Jurkat, Clone E6-1 (cell line): ENCODE measurements at places on chromosomes 3 and 15.
A peak's percentile ranks its signal among the peaks of the same experiment; 100 is the strongest.

GRCh38 chr15:85583923-85584390 lies 203.6 kb downstream of the AKAP13 start:
- no peak for DNase-seq

DNA sequence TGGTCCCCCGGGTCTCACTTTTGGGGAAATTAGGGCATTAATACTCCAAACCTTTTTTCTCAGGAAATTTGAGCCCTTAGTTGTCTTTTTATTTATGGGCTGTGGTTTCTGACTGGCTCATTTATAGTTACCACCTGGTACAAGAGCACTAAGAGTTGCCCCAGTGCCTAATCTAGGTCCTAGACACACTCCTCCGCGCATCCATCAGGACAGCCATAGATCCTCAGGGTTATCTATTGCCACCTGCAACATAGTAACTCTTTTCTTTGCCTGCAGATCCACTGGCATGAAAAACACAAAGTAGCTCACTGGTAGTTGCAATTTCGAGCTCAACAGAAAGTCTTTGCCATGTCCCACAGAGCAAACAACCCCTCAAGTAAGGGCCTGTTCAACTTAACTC lies 576.4 kb upstream of the ROBO2 start:
- DNase-seq = no peak

DNA sequence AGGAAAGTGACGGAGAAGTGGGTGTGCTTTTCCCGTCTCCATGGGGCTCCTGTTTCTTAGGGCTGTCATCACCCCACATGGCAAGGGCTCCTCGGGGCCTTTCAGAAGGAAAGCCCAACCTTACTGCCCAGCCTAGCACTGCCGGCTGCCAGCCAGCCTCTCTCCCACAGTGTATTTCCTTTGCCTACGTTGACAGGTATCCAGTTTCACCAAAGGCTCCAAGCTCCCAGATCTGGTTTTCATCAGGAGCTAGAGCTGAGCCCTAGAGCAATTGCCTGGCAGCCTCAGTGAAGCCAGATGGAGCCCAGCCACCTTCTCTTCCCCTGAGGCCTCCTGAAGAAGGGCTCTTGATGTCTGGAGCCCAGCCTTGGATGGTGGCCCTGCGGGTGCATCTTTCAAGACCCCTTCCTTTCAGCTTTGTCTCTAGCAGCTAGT lies 20.2 kb downstream of the CRABP1 start:
- no peak for DNase-seq

- DNase-seq = peak; percentile 57
Observed at GRCh38 chr3:151925419-151925818, 52.0 kb downstream of the SUCNR1 start.

DNA sequence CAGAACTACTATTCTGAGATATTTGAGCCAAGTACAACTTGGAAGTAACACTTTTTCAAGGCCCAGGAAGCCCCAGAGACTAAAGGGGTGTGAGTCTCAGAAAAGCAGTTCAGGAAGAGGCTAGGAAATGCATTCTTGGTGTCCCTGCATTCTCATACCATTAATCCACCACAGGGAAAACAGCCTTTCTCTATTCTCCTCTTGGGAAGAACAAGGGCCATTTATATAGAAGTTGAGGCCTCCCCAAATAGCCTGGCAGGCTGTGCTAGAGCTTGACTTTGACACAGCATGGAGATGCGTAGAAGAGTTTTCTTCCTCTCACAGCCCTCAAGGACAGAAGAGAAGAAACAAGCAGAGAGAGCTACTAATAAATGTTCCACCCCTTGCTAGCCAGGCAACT lies 5.5 kb upstream of the NR2C2 start:
- no peak for DNase-seq

DNA sequence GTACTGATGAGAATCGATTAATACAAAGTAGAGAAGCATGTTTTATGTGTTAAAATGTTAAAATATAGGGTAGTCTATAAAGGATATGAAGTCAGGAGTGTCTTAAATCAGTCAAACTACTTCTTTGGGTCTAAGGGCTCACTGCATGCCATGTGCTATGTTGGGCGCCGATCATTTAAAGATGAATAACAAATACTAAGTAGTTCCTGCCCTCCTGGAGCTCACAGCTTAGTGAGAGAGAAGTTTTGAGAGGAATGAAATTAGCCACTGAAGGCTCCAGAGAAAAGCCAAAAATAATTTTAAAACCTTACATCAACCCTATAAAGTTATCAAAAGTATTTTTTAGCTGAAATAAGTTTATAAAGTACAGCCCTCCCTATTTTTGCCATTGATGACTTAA lies 44.5 kb downstream of the BLM start:
- no peak for DNase-seq

- no peak for DNase-seq
Observed at GRCh38 chr3:142975316-142975995, 12.0 kb upstream of the PAQR9 start.

DNA sequence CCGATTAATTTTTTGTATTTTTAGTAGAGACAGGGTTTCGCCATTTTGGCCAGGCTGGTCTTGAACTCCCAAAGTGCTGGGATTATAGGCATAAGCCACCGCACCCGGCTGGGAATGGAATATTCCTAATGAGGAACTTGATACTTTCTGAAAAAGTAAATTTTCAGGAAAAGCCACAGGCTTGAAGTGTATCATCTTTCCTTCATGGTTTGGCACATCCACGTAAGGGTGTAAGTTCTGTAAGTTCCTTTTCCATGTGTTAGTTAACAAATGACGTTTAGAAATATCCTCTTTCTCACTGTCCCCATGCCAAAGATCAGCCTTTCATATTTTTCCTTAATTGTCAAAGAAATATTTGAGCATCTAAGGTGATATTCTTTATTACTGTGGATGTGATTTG lies 24.9 kb downstream of the TMEM45A start:
- no peak for DNase-seq

GRCh38 chr3:60669636-60670035 lies 581.6 kb downstream of the FHIT start:
- DNase-seq = no peak

DNA sequence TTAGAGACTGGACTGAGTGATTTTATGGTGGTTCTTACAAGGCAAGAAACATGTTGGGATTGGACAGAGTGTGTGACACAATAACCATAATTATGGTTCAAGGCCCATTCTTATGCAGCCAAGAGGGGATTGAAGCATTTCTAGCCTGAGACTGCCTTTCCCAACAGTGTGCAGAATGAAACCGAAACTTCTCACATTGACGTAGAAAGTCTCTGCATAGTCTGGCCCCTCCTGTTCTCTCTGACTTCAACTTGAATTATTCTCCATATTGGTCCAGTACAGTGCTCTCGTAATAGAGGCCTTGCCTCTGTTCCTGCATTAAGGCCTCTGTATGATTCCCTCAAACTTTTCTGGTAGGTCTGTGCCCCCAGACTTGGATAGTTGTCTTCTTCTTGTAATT lies 138.3 kb downstream of the DIPK2A start:
- no peak for DNase-seq

DNA sequence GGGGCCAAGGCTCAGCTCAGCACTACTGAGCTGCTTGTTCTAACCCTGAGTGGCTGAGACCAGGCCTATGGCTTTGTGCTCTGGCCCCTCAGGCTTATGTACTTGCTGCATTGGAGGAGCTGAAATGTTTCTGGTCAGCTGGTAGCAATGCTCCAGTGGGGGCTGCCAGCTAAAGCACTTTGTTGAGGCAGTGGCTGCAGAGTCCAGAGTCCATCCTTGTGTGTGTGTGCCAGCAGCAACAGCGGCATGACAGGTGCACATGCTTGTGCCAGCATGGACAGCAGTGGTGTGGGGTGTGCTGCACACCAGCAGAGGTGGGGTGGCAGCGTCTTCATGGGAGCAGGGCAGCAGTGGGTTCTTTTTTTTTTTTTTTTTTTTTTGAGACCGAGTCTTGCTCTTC lies 169.1 kb downstream of the VPS8 start:
- DNase-seq = no peak

- DNase-seq = peak; percentile 97
Observed at GRCh38 chr3:170033489-170033888, 4.3 kb upstream of the GPR160 start.

- no peak for DNase-seq
Observed at GRCh38 chr3:152832046-152832445, 2.9 kb upstream of the P2RY1 start.

DNA sequence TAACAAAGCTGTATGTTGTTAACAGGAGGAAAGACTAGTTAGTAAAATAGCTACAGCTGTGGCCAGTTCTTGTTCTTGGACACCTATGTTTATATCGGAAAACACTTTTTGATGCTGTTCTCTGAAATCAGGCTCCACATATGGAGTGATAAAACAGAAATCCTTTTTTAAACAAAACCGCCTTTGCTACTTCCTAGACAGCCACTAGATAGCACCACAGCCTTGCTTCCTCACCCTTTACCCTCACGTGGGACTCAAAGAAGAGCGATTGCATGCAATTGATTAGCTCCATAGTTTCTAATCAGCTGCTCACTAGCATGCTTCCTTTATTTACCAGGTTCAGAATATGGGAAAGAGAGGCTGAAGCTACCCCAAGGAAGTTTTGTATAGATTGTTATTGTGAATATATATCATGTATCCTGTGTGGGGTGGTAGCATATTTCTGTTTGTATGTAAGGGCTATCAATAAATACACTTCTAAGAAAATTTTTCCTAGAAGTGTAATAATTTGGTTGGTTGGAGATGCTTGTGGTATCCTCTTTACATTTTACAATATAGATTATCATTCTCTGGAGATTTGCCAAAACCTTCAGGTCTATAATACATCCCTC lies 4.3 kb upstream of the MTFMT start:
- peak; percentile 49 for DNase-seq

GRCh38 chr15:43086551-43086950 lies 19.3 kb downstream of the UBR1 start:
- no peak for DNase-seq

DNA sequence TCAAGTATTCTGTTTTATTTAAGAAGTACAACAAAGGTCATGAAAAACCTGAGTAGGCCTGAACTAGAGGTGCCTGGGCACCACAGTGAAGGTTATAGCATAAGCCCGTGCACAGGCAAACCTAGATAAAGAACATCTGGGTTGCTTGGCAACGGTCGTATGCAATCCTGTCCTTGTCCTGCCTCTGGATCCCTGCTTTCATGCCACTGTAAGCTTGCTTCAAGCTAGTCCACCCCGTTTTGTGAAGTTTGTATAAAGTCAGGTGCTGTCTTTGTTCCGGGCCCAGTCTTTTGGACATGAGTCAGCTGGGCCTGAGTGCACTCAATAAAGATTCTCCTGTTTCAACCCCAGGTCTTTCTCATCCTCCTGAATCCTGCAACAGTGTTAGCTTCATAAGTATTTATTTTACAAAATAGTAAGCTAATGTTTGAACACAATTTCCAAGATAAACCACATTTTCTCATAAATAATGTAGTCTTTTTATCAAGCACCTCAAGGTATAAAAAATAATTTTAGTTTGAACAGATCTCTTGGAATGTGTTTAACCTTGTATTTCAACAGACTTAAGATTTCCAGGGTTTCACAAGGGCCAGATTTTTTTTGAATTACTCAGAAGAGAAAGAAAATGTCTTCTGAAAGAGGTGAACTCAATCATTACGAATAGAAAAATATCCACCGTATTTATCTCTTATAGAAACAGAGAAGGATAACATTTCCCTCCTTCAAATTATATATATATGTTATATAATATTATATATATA lies 14.3 kb upstream of the SLC9C1 start:
- no peak for DNase-seq

- no peak for DNase-seq
Observed at GRCh38 chr15:39135989-39136388, 444.9 kb upstream of the THBS1 start.

- DNase-seq = no peak
Observed at GRCh38 chr3:161275919-161276318, 54.8 kb downstream of the NMD3 start.

GRCh38 chr3:50275996-50276761 lies 2.7 kb upstream of the LSMEM2 start:
- DNase-seq = no peak

DNA sequence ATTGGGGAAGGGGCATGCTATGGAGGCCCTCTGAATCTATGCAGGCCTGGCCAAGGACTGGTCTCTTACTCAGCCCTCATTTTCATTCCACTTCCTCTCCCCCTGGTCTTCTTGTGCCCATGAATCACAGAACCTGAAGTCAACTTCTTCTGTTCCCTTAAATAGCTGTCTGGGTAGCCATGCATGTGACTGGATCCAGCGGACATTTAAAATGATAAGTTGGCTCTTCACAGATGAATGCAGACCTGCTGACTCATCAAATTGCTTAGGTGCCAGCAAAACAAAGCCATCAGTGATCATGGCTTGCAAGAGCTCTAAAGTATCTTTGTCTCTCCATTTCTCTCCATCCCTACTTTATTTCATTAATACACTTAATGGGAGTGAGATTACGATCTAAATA lies 90.1 kb upstream of the CADPS start:
- DNase-seq = no peak

GRCh38 chr15:73352082-73352481 lies 16.7 kb downstream of the HCN4 start:
- no peak for DNase-seq

- no peak for DNase-seq
Observed at GRCh38 chr15:101528108-101528916, 38.8 kb upstream of the PCSK6 start.

GRCh38 chr3:43213631-43214030 lies 72.7 kb upstream of the SNRK start:
- no peak for DNase-seq

DNA sequence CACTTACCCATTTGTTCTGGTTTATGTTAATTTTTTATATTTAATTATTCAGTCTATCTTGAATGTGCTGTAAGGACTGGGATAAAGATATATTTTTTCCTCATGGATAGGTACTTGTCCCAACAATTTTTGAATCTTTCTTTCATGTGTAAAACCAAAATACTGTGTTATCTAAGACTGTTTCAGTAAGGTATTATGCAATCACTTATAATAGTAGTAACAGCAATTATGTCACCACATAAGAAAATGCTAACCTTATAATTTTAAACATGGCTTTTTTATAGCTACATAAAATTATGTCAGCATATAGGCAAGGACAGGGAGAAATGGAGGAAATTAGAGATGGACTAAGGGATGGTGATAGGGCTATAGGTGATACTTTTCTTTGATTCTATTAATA lies 2.9 kb upstream of the CTDSPL start:
- DNase-seq = no peak

GRCh38 chr15:56184516-56184915 lies 59.2 kb downstream of the RFX7 start:
- DNase-seq = no peak

DNA sequence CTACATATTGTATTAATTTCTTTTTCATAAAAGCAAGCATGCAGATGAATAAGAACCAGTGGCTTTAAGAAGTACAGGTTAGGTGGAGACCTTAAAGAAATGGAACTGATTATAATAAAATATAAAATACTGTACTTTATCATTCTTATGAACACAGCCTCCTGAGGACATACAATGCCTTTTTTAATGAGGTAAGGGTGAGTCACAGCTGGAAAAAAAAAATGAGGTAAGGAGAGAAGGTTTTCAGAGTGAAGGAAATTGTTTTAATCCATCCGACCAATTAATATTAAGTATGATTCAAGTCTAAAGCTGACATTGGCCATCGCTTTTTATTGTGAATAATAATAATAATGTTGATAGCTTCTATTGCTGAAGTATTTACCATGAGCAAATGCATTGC lies 170.3 kb upstream of the SOX2 start:
- no peak for DNase-seq
